Activated T-helper 1 cell treated with anti-CD3 and anti-CD28 coated beads, Interleukin-12 subunit alpha, Interleukin-12 subunit beta, Interleukin-2, Interleukin-4 antibody, amounts not matched to agents 30 ng/mL and 10 ng/mL and 1 ng/mL, durations not matched to agents 14 hours and 24 hours and 36 hours (primary cell): ENCODE measurements at places on chromosomes 1 and 21. TPM values are rescaled to one million over a fixed set of nuclear protein-coding genes. Genes with fewer than 3 reads are reported as not detected.
A peak's percentile ranks its signal among the peaks of the same experiment; 100 is the strongest.

DNA sequence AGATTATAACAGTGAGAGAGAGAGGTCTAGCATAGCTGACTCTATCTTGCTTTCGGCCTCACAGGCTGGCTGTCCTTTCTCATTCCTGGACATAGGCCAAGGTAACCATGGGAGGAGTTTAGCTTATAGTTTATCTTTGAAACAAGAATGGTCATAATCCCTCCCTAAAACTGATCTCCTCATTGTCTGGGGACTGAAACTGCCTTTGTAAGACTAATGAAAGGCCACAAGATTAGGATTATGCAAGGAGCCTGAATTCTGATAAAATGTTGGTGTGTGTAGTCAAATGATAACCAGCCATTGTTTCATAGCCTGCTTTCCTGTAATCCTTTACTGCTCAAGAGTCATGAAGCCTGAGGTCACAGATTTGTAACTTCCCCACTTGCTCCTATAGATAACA, 131.9 kb upstream of the LYPLAL1 start:
- DNase-seq = no peak

- no peak for DNase-seq
These were observed 19.9 kb downstream of the NPL start for GRCh38 chr1:182809414-182809957.

- DNase-seq = no peak
These were observed at the start of gene CD101 for GRCh38 chr1:117001254-117001927. Gene CD101 (plus strand): TSS chr1:117001760. CDS start chr1:117001818, 58 bp downstream.

DNA sequence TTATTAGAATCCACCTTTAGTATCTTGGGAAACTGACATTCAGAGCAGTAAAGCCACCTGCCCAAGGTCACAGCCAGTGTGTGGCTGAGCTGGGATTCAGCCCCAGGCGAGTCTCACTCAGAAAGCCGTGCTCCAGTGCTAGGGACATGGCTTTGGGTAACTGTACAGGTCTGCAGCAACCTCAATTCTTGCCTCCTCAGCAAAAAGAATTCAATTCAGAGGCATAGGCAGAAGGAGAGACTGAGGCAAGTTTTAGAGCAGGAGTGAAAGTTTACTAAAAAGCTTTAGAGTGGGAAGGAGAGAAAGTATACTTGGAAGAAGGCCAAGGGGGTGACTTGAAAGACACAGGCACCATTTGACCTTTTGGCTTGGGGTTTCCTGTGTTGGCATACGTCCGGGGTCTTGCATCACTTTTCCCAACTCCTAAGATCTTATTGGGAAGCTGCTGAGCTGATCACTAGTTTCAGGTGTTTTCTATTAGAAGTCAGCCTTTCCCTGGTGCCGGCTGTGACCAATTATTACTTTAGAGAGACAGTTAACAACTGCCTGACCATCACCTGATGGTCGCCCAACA, 529.3 kb downstream of the MATN1 start:
- no peak for DNase-seq

- DNase-seq = no peak
These were observed 18.8 kb downstream of the RNF115 start for GRCh38 chr1:145805057-145805456.

DNA sequence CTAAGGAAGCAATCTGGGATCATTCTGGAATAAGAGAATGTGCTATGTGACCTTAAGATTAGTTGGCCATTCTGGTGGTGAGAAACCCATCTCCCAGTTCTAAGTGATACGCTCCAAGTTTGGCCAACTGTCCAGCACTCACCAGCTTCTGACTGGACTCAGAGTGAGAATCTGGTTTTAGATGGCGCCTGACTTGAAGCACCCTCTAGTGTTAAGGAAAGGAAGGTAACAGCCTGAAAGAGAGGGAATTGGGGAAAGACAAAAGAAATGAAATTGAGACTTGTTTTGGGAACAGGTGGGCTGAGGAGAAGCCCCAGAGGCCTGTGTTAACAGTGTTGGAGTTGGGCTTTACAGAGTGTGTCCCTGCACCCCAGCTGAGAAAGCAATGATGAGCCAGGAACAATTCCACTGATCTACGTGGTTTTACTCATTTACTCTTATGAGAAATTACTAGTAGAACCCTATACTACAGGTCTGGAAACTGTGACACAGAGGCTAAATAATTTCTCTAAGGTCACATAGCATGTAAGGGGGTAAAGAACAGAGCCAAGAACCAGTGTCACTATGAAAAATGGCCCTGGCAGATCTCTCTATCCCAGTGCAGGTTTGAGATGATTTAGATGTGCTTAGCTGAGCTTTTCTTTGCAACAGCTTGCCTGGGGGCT, 9.3 kb upstream of the FCAMR start:
- no peak for DNase-seq

DNA sequence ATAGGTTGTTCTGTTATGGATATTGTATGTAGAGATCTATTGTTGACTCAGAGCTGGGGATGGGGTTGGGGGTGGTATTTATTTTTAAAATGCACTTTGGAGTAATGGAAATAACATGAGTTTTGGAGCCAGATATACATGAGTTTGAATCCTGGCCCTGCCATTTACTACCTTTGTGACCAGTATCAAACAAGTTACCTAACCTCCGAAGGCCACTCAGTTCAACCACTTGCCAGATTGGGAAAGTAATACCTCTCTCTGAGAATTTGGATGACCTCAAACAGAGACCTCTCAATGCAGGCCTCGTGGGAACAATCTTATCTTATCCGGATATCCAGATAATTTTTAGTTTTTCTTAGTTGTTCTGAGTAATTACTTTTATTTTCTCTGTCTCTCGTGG, 181.0 kb downstream of the FGGY start:
- no peak for DNase-seq

Gene LRRC53
- total RNA-seq = not detected in 2 replicates

Gene CACNA1S
- not detected in 2 replicates for total RNA-seq

DNA sequence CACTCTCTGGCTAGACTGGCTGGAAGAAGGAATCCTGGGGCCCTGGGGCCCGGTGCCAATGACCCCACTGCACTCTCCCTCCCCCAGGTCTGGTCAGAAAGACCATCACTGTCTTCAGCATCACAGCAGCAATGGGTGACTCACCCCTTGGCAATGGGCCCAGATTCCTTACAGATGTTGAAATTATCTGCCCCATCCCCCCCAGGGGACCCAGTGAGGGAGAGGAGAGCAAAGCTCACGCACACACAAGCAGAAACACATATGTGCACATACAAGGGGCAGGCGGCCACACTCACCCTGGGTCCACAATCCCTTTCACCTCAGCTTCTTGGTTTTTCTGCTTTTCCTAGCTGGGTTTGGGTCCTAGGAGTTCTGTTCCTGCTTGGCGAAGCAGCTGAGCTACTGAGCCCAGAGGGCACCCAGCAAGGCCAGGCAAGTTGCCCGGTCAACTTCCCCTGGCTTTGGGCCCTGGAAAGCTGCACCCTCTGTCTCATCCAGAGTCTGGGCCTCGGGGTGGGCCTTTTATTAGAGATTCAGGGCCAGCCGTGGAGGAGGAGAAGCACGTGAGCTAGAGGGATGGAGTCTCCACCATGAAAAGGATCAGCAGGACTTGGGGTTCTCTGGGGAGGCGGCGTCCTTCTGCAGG, 2.6 kb downstream of the COL16A1 start:
- no peak for DNase-seq

Gene LYPD8
- not detected in 2 replicates for total RNA-seq

DNA sequence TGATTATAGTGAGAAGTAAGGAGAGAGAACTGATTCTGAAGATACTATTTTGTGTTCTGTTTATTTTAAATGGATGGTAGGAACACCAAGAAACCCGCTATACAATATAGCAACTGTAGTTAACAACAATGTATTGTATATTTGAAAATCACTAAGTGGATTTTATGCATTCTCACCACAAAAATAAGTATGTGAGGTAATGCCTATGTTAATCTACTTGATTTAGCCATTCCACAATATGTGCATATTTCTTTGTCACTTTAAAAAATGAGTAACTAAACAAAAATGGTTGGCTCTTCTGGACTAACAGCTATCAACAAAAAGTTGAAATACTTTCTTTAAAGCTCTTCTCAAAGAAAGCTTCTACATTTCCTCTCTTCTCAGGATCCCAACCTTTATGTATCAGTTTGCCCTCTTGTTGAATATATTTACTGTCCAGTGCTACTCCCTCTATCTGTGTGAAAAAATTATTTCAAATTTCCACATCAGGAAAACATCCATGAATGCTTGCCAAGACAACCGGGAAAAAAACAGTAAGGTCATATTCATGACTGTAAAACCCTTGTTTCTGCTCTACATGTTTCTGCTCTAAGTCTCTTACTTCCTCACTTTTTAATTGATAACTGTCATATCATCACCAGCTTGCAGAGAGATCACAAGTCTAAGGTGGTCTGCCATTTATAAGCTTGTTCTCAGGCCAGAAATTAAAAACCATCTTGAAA, 27.0 kb downstream of the CLCA4 start:
- no peak for DNase-seq

- no peak for DNase-seq
These were observed 47.1 kb upstream of the LRRC3 start for GRCh38 chr21:44408226-44408625.

DNA sequence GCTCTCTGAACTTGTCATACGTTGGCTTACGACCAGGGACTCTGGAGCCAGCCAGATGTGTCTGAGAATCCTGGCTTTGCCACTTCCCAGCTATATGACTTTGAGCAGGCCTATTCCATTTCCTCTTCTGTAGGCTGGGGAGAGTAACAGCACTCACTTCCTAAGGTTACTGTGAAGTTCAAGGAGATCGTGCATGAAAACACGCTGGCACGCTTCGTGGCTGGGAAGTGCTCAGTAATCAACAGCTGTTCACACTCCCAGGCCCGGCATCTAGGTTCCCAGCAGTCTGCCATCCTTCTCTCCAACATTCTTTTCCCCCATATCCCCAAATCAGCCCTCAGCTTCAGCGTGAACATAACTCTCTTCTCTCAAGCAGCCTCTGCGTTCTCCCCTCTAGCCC, 2.0 kb downstream of the ASCL5 start:
- DNase-seq = no peak

DNA sequence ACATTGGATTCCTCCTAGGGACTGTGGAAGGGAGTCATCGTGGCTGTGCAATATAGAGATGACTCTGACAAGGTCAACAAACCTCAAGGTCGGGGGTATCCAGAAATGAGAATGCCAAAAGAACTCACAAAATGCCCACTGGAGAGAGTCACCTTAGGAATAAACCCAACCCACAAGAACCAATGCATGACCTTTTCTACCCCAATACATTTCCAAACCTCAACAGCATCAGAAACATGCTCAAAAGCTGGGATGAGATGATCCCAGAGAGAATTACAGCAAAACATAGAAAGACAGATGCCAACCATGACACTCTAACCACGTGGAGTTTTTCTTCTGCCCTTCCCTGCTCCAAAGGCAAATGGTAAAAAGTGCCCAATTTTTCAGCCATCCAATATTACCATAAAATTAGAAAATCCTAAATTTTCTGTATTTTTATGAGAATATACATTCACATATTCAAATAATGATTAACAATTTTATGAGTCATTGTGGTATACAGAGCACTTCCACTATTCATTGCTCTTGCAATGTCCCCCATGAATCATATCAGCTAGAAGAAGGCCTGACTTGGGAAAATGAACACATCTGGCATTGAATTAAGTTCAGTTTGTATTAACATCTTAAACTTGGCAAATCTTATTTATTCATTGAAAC, 88.2 kb upstream of the PALMD start:
- DNase-seq = no peak

Gene VHLL
- 0.56 TPM in 1 of 2 replicates, not detected in the other for total RNA-seq

DNA sequence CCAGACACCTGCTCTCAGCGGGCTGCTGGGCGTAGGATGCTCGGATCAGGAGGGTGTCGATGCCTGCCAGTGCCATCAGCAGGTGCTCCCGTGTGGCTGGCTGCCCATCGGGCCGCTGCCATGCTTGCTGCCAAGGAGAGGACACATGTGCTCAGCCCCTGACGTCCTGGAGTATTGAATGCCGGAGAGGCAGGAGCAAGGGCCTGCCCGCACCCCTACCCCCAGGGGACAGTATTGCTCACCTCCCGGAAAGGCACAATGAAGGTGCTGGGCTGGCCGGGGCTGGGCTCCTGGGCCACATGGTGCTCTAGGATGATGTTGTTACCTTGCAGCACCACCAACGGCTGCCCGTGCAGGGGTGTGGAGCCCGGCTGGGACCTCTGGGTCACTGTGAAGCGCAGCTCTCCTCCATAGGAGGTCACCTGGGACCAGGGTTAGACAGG, 61.5 kb downstream of the HSPG2 start:
- no peak for DNase-seq

DNA sequence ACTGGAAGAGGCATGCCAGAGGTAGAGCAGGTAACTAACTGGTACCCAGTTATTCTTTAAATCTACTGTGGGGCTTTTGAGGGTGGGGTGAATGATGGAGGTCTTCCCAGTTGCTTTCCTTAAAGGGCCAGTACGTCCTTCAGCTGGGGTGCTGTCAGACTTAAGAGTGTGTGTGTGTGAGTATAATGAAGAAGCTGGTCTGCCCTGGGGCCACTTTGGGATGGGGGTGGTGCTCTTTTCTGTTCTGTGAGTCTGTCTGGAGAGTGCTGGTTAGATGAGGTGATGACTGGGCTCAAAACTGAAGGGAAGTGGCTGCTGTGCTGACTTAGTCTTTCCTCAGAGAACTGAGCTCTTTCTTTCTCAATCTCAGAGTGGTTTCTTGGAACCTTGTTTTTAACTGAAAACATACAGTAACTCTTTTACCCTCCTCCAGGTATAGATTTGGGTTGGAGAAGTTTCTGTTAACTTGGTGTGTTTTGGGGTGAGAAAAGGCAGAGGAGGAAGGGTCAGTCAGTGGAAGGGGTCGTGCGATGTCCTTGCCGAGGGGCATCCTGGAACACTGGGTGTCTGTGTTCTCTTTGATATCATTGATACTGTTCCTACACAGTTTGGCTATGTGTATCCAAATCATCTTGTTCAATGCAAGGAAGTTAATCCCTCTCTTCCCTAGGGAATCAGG, 746 bp downstream of the MACF1 start:
- peak; percentile 62 for DNase-seq

Gene RAB25
- total RNA-seq = 0.18 TPM in 1 of 2 replicates, not detected in the other

Gene OR10J1
- not detected in 2 replicates for total RNA-seq

- no peak for DNase-seq
These were observed 51.7 kb downstream of the CAPZB start for GRCh38 chr1:19433719-19433998.

GRCh38 chr1:235105051-235106043, 23.3 kb downstream of the TOMM20 start:
- peak; percentile 26 for DNase-seq

Gene SON
- 342 and 361 TPM in 2 replicates for total RNA-seq

Gene PBX1
- not detected in 2 replicates for total RNA-seq

- no peak for DNase-seq
These were observed 7.6 kb downstream of the RASSF5 start for GRCh38 chr1:206514813-206515387.

Gene CYP4X1
- not detected in 2 replicates for total RNA-seq

Gene CLEC20A
- not detected in 2 replicates for total RNA-seq

Gene PPIAL4G
- total RNA-seq = 0.05 TPM in 1 of 2 replicates, not detected in the other

GRCh38 chr1:232596666-232597303, 33.1 kb downstream of the SIPA1L2 start:
- no peak for DNase-seq

Gene EPRS1
- total RNA-seq = 176 and 188 TPM in 2 replicates

- DNase-seq = no peak
These were observed 24.2 kb downstream of the GNG4 start for GRCh38 chr1:235625340-235625739.

- DNase-seq = no peak
These were observed 38.1 kb downstream of the GADD45A start for GRCh38 chr1:67723126-67723525.
